ENCODE measurements at places on chromosomes 16 and 17. TPM values are rescaled to one million over a fixed set of nuclear protein-coding genes. Genes with fewer than 3 reads are reported as not detected.

Gene ETV4
- total RNA-seq, result 7.7 TPM

GRCh38 chr16:28905800-28906372 lies 19.2 kb downstream of the RABEP2 start:
- H3K27me3 ChIP-seq, result no peaks in the 10 kb centered on the region
- H3K27ac ChIP-seq, result no peak overlapping the region
- H3K36me3 ChIP-seq, result peaks cover 3% of the 10 kb centered on the region

DNA sequence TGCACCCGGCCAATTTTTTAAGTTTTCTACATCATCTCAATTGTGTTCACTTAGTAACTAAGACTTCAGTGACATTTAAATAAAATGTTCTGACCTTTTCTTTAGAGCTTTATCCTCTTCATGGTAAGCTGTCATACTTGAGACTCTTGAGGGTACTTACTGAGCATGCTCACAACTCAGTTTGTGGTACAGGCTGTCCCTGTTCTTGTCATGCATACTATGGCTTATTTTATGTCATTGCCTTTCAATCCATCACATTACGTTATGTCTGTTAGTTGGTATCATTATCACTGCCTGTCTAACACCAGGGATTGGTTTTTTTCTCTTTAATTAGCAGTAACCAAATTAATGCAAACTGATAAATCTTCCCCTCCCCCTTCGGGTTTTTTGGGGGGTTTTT lies 41.9 kb upstream of the RHBDL3 start:
- no peaks in the 10 kb centered on the region for H3K27me3 ChIP-seq
- H3K4me1 ChIP-seq, result peaks cover 15% of the 10 kb centered on the region
- peaks cover 17% of the 10 kb centered on the region for H3K36me3 ChIP-seq
- H3K27ac ChIP-seq, result no peak overlapping the region
- H3K4me3 ChIP-seq, result no peak overlapping the region

- H3K27ac ChIP-seq, result peak overlapping the region; percentile 74
- peaks cover 55% of the 10 kb centered on the region for H3K36me3 ChIP-seq
- H3K27me3 ChIP-seq, result no peaks in the 10 kb centered on the region
- H3K4me1 ChIP-seq, result peaks cover 33% of the 10 kb centered on the region
These were observed 25.6 kb downstream of the IGSF6 start for GRCh38 chr16:21626659-21627277.

GRCh38 chr16:53945996-53946395 lies 242.0 kb downstream of the FTO start:
- no peaks in the 10 kb centered on the region for H3K27me3 ChIP-seq
- peaks cover 20% of the 10 kb centered on the region for H3K4me1 ChIP-seq
- peaks cover 1% of the 10 kb centered on the region for H3K36me3 ChIP-seq

- peak within 1 kb of the TSS; percentile 74 for H3K4me3 ChIP-seq
- H3K36me3 ChIP-seq, result no peaks in the 10 kb centered on the region
- H3K27ac ChIP-seq, result no peak within 1 kb of the TSS
- peaks cover 1% of the 10 kb centered on the region for H3K4me1 ChIP-seq
- DNase-seq, result peak; percentile 78
These were observed at the start of gene ST6GALNAC2 for GRCh38 chr17:76585649-76586593. Gene ST6GALNAC2, minus strand, starts transcription at chr17:76585860. Its CDS starts 52 bp downstream, at chr17:76585808.

- no peak overlapping the region for H3K4me3 ChIP-seq
- H3K4me1 ChIP-seq, result no peaks in the 10 kb centered on the region
- DNase-seq, result no peak
- H3K27ac ChIP-seq, result no peak overlapping the region
- no peaks in the 10 kb centered on the region for H3K27me3 ChIP-seq
These were observed 92.4 kb downstream of the RPGRIP1L start for GRCh38 chr16:53611179-53611696.
